ENCODE measurements at places on chromosomes 7 and 10. TPM values are rescaled to one million over a fixed set of nuclear protein-coding genes. Genes with fewer than 3 reads are reported as not detected.

- DNase-seq = no peak
Measured at GRCh38 chr7:121557034-121557892, 161.2 kb upstream of the FAM3C start.

- no peak for DNase-seq
Measured at GRCh38 chr7:149443523-149443922, 17.3 kb downstream of the ZNF777 start.

- DNase-seq = no peak
Measured at GRCh38 chr7:68246189-68246633, 1249.6 kb downstream of the TYW1 start.

DNA sequence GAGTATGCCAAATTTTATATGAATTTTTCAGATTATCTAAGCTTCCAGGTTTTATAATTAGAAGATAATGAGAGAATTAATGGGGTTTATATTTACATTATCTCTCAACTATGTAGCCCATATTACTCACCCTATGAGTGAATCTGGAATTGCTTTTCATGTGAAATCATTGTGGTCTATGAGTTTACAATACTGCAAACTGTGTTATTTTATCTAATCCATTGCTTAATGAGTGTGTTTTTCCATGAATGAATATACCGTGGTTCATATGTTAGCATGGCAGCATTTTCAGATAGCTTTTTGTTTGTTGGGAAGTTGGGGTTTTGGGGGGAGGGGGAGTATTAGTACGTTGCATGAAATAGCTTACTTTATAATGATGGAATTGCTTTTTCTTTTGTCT lies 44.5 kb downstream of the FGFBP3 start:
- peak; percentile 65 for DNase-seq

DNA sequence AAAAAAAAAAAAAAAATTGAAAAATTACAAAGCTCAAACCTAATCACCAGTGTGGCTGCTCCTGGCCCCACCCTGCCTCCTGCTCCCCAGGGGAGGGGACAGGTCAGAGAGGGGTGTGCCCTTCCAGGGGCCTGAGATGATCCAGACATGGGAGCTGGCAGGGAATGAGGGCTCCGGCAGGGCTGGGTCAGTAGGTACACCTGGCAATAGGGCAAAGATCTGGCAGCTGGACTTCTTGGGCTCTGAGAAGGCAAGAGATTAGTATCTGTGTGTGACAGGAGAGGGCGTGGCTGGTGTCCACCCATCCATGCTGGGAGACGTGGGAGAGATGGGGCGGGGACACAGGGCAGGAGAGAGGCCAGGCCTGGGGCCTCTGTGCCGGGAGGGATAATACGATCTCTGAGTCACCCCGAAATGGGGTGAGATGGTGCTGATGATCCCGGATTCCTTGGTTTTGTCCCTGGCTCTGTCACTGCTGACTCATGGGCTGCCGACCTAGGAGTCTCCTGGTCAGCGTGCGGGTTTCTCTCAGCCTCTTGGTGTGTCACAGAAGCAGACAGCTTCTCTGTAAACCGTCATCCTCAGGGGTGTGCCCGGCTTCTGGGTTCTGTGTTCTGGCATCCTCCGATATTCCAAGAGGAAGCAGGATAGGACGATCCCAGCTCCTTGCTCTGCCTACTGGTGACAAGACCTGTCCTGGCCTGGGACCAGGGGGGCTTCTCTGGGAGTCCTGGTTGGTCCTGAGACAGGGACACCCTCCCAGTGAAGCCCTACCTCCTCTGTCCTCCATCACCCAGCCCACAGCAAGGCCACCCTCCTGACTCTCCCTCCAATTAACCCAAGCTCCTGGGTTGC lies 8.2 kb upstream of the CLDN4 start:
- DNase-seq = peak; percentile 97

GRCh38 chr7:46934198-46934825 lies 647.6 kb downstream of the TNS3 start:
- peak; percentile 53 for DNase-seq

DNA sequence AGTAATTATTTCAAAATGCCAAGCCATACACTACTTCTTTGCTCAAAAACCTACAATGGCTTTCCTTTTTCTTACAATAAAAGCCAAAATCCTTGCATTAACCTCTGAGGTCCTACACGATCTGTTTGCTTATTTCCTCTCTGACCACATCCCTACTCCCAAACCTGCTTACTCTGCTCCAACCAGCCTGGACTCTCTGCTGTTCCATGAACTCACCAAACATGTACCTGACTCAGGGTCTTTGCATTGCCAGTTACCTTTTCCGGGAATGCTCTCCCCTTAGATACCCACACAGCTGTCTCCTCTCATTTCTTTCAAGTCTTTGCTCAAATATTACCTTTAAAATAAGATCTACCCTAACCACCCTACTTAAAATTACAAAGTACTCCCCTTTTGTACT lies 2.3 kb downstream of the ABCB4 start:
- DNase-seq = no peak

DNA sequence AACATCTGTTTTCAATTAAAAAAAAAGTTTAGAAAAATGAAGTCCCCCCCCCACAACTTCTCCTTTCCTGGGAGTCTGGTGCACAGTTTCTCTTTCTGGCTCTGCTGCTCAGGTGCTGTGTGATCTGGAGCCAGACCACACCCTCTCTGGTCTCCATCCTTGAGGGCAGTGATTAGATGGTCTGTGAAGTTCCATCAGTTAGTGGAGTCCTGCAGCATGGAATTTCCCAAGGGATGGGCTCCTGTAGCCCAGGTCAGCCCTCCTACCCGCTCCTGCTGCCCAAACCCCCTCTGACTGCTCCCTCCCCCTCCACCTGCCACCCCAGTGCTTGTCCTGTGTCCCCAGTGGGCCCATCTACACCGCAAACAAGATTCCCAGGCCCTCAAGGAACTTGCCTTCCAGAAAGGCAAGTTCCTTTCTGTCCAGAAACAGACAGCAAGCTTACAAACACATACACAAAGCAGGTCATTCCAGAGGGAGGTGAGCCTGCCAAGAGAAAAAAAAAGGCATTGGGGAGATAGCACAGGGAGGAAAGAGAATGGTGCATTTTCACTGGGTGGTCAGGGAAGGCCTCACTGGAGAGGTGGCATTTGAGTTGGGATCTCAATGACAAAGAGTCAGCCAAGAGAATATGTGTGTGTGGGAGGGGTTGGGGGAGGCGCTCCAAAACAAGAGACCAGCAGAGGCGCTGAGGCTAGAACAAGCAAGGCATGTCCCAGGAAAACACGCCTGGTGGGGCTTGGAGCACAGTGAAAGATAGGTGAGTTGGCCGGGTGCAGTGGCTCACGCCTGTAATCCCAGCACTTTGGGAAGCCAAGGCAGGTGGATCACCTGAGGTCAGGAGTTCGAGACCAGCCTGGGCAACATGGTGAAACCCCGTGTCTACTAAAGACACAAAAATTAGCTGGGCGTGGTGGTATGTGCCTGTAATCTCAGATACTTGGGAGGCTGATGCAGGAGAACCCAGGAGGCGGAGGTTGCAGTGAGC lies 49.5 kb upstream of the SLC29A3 start:
- DNase-seq = peak; percentile 49

- peak; percentile 92 for DNase-seq
Measured at GRCh38 chr10:103145860-103146466, 47.1 kb downstream of the NT5C2 start.

- DNase-seq = peak; percentile 59
Measured at GRCh38 chr10:72274730-72275350, 1.1 kb downstream of the DDIT4 start.

- no peak for DNase-seq
Measured at GRCh38 chr7:96495751-96496216, 173.9 kb upstream of the SLC25A13 start.

DNA sequence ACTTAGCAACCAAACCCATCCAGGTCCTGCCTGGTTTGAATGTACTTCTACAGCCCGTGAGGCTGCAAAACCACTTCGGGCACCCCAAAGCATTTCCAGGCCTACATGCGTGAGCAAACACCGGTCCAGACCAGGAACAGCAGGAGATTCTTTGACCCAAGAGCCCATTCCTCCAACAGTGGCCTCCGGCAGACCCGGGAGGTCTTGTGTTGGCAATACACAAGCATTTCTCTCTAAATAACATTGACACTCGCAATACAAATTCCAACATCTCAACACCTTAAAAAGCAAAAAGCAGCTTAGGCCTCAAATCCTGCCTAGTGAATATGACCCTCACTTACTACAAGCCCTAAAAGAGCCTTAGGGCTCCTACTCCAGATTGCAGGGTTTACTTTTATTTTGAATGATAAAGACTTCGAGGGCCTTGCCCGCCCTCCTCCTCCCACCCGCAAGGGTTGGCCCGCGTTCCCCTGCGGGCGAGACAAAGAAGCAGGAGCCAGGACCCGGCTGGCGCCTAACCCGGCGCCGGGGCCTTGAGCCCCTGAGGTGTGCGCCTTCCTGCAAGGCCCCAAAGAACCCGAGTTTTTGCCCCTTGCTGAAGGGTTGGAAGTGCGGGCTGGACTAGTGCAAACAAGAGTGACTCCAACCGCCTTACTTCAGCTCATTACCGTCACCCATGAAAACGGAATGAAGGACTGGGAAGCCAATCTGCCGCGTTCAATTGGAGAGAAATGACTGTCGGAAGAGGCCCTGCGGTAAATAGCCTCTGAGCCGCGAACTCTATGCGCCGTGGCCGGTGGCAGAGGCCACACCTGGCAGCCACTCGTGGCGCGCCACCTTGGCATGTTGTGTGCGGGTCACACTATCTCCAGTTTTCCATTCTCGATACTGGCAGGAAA lies 3.4 kb upstream of the DLX6 start:
- DNase-seq = no peak

GRCh38 chr7:105822806-105823205 lies 53.6 kb downstream of the ATXN7L1 start:
- no peak for DNase-seq

DNA sequence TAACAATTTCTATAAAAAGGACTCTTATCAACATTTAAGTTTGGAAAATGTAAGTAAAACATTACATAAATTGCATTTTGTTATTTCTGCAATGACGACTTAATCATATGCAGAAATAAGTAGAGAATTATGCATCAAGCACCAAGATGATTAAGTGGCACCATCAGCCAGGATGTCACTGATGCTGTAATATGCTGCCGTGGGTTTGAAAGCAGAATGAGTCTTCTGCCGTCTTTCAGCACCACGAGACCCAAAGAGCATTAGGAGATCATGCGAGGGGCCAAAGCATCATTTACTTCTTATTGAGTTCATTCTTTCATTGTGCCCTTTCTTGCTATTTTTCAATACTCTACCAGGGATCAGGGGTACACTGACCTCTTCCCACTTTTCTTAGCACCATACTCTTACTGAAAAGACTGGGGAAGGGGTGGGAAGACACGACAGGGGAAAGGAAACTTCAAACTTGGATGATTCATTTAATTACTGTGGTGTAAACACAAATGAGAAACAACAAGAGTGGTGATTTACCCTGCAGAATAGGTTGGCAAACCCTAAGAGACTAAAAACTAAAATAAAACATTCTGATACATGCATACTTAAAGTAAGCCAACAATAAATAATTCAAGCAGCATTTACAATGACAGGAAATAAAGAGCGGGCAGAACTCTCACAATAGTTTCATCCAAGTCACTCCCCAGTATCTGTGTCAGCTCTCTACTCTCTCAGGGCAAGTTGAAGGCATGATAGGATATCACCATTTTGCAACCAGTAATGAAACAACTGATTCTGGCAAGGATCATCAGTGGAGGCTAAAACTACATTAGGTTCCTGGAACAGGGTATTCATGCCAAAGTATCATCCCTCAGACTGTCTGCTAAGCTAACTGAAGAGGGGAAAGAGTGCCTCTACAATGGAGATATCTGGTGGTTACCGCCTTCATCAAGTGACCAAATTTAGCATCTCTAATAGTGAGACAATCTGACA lies 70.8 kb downstream of the CUL2 start:
- DNase-seq = no peak

- no peak for DNase-seq
Measured at GRCh38 chr10:131851346-131851745, 49.5 kb upstream of the PPP2R2D start.

DNA sequence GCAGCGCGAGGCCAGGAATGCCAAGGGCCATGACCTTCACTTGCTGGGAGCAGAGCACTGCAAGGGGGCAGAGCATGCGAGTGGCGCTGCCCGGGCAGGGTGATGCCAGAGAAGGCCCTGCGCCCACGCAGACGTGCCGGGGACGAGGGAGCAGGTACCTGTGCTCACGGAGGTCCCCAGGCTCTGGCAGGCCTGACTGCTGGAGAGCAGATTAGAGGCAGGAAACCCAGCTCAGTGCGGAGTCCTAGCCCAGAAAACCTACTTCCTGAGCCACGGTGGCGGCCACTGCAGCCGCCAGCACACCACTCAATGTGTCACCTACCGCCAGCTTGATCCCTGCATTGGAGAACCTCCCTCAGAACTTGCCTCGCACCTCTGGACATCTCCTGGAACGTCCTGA lies 148.4 kb downstream of the MAD1L1 start:
- no peak for DNase-seq

GRCh38 chr7:36115448-36116321 lies 37.4 kb upstream of the EEPD1 start:
- peak; percentile 97 for DNase-seq

- no peak for DNase-seq
Measured at GRCh38 chr7:155173905-155174304, 103.8 kb downstream of the HTR5A start.

- DNase-seq = no peak
Measured at GRCh38 chr10:93806903-93807302, 49.2 kb downstream of the LGI1 start.

DNA sequence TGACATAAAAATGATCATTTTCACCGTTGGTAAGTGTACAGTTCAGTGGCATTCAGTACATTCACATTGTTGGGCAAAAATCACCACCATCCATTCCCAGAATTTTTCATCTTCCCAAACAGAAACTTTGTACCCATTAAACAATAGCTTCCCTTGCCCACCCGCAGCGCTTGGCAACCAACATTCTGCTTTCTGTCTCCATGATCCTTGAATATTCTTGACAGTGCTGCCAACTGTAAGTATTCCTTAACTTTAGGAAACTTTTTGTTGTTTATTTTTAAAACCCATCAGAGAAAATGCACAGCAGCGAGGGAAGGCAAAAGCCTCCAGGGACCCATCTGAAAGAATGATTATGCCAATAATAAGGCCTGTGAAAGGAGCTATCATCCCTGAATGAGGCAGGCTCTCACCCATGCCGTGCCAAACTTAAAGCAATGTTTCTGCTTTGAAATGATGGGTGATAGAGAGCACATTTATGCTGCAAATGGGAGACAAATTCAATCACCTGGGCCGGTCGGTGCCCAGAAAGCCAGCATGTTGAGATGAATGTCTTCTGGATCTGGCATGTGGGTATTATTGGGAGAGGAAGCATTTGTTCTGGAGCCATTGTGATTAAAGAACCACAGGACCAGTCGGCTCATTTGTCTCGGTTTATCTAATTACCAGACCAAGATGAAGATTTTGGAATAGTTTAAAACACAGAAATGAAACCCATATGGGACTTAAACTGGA lies 202.1 kb upstream of the NPVF start:
- DNase-seq = no peak

GRCh38 chr7:142874837-142875236 lies 10.7 kb downstream of the TRPV6 start:
- no peak for DNase-seq

GRCh38 chr10:52280051-52280450 lies 34.0 kb upstream of the DKK1 start:
- DNase-seq = no peak

The OR13A1 gene
- total RNA-seq = not detected

The TMEM213 gene
- not detected for total RNA-seq

The SLC18A2 gene
- not detected for total RNA-seq

The TDRD1 gene
- total RNA-seq = not detected
